ENCODE measurements at places on chromosomes 7 and 10. TPM values are rescaled to one million over a fixed set of nuclear protein-coding genes. Genes with fewer than 3 reads are reported as not detected.

- no peaks in the 10 kb centered on the region for H3K27me3 ChIP-seq
- H3K4me3 ChIP-seq = no peak overlapping the region
- no peaks in the 10 kb centered on the region for H3K36me3 ChIP-seq
- no peak overlapping the region for H3K27ac ChIP-seq
These were observed 17.0 kb downstream of the SUN3 start for GRCh38 chr7:48011951-48012350.

DNA sequence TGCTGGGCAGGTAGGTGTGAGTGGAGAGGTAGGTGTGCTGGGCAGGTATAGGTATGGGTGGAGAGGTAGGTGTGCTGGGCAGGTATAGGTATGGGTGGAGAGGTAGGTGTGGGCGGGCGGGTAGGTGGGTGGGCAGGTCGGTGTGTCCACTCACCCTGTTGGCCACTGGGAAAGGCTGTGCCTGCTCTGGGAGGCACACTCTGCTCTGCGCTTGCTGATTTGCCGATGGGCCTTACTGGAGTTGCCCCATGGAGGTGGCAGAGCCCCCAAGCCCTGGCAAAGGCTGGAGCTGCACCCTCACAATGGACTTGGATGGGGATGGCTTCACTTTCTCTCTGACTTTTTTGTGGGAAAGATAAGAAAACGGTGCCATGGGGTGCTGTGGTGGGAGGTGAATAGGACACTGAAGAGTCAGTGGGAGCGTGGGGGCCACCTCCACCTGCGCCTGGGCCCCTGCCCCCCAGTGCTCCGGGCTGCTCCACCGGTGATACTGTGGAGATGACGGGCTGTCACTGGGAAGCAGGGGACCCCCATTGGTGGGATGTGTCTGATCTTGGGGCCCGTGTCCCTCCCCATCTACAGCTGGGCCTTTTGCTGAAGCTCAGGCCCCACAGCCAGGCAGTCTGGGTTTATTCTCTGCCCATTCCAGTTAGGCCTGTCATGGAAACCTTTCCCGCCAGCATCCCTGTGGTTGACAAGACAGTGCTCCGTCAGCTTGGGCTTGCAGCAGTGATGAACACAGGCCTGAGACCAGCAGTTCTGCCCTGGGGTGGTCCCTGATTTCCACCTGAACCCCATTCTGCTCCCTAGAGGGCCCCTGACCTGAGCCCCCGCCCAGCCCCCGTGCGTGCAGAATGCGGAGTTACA, 75.0 kb downstream of the NKX6-2 start:
- H3K27me3 ChIP-seq = peaks cover 9% of the 10 kb centered on the region
- DNase-seq = no peak
- H3K27ac ChIP-seq = no peak overlapping the region
- no peak overlapping the region for H3K4me3 ChIP-seq
- H3K36me3 ChIP-seq = peaks cover 15% of the 10 kb centered on the region

DNA sequence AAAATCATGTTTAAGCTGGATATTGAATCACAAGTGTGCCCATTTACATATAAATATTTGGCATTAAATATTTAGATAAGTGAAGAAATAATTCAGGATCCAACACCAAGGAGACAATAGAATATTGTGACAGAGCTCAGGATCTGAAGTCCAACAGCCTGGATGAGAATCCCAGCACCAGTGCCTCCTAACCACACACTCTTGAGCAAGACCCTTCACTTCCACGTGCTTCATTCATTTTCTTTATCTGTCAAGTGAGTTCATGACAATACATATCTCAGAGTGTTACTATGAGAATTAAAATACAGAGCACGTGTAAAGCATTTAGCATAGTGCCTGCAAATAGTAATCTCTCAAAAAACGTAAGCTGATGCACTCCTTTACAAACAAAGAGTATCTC, 78.4 kb upstream of the IKZF1 start:
- H3K4me3 ChIP-seq = no peak overlapping the region
- no peaks in the 10 kb centered on the region for H3K36me3 ChIP-seq
- no peak overlapping the region for H3K27ac ChIP-seq

Gene COL13A1
- total RNA-seq = 0.43 TPM

Gene GHRHR
- not detected for total RNA-seq

Gene DGKI
- total RNA-seq = 1.8 TPM

Gene CYP3A5
- total RNA-seq = 53.0 TPM

Gene ACBD7
- 0.76 TPM for total RNA-seq

All from type B pancreatic cell (in vitro differentiated cells).